ENCODE measurements at places on chromosomes 11 and 22.

DNA sequence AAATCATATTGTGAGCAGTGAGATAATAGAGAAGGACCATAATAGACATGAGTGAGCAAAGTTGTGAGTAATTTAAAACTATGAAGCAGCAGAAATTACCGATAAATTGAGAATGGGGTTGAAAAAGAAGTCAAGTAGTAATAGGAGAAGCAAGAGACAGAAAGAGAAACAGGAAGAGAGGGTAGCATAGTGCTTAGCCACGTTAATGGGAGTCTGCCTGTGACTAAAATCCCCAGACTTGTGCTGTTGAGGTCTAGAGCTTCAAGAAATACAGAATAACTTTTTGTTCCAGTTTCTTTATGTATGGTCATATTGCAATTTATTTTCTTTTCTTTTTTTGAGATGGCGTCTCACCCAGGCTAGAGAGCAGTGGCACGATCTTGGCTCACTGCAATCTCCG lies 368.7 kb downstream of the METTL15 start:
- no peak for DNase-seq

- no peak for DNase-seq
Observed at GRCh38 chr11:16902182-16902581, 112.0 kb downstream of the PLEKHA7 start.

DNA sequence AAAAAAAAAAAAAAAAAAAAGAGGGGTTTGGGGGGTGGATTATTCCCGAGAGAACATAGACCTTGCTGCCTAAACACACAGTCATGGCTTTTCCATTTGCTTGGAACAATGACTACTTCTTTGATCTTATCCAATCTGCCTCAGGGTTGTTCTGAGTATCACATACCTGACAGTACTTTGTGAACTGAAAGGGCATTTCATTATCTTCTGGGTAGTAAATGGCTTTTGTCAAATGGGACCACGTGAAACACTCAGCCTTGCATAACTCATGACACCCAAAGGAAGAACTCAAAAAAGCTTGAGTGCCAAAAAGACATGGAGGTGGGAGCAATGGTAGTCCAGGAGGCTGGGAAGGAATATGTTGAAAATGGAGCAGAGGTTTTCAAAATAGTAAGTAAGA lies 123.2 kb upstream of the BID start:
- DNase-seq: no peak

GRCh38 chr11:126790550-126791081 lies 210.0 kb downstream of the KIRREL3 start:
- no peak for DNase-seq

Data from effector CD4-positive, alpha-beta T cell (primary cell).